Stimulated activated CD4-positive, alpha-beta T cell treated with anti-CD3 and anti-CD28 coated beads, Interleukin-12 subunit alpha, Interleukin-12 subunit beta, amount 100 ng/mL, for 4 hours (primary cell): ENCODE measurements at places on chromosomes 6 and 20.

- DNase-seq, result no peak
These were observed 65.3 kb downstream of the AFG1L start for GRCh38 chr6:108359901-108360882.

GRCh38 chr6:39608652-39609345 is 116.4 kb downstream of the KIF6 start:
- no peak for DNase-seq

DNA sequence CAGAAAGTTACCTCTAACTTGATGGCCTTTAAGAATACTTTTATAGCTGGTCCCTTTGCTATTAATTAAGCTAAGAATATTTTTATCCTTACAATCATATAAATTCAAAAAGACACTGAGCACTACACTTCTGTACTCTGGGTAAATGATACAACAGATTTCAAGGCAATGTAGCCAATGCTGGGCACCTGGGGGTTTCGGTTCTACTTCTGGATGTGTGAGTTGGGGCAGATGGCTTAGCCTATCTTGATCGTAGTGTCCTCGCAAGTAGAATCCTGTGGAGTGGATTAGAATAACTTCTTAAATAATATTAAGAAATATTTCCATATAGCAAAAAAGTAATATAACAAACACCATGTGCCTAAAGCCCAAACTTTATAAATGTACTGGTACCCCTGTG is 96.9 kb upstream of the NT5E start:
- DNase-seq, result no peak

DNA sequence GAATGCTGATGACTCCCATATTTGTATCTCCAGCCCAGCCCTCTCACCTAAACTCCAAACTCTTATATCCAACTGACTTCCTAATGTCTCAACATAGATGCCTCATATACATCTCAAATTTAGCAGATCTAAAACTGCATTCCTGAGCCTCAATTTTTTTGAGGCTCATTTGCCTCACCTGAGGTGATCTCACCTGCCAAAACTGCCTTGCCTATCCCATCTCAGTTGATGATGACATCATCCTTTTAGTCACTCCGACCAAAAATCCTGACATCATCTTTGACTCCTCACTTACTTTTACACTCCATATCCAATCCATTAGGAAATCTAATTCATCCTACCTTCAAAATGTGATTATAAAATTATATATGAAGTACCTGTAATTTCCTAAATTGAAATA is 25.6 kb upstream of the SLPI start:
- DNase-seq, result no peak

DNA sequence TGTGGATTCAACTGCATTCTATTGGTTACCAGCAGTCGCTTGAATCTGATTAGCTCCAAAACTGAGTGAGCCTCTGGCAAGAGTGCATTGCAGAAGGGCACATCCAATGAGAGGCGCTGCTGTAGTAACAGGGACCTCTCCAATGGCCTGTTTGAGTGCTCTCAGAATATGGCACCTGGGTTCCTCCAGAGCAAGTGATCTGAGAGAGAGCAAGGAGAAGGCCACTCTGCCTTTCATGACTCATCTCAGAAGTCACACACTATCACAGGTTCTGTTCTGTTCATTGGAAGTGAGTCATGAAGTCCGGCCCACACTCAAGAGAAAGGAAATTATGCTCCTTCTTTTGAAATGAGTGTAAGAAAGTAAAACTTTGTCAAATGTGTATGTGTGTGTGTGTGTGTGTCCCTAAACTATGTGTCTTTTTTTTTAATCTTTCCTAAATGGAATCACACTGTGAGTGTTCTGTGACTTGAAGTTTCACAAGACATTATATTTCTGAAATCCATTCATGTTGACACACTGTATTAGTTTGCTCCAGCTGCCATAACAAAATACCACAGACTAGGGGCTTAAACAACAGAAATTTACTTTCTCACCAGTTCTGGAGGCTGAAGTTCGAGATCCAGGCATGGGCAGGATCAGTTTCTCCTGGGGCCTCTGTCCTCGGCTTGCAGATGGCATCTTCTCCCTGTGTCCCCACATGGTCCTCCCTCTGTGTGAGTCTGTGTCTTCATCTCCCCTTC is 138.3 kb upstream of the CDYL start:
- DNase-seq, result no peak

DNA sequence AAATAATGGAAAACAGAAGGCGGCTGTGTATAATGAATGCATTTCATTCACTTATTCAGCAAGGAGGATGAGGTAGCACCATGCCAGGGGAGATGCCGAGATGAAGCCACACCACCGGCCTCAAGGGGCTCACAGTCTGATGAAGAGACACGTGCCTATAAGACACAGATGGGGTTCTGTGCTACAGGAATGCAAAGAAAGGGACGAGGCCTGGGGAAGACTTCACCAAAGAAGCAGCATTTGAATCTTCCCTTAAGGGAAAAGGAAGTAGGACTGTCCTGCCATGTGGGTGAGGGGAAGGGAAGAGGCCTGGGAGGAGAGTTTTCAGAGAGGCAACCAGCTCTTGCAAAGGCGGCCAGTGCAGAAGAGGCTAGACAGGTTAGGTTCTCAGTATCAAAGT is 98.9 kb downstream of the PSMG4 start:
- DNase-seq, result no peak

DNA sequence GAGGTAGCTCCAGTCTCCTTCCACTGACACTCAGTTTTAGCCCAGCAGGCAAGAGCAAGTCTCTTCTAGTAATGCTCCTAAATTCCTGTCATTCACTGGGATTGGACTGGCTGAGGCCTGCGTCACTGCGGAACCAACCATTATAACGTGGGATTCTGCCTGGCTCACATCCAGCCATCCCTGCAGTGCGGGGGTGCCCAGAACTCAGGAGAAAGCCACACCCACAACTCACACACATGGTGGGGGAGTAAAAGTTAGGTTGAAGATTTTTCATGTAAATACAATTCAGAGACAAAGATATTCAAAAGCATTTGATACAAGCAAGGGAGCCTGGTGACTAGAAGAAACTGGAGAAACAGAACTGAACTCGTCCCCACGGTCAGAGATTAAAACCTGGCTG is 504.0 kb upstream of the CDH4 start:
- DNase-seq, result no peak

GRCh38 chr20:59577809-59578435 is 26.4 kb upstream of the PHACTR3 start:
- DNase-seq, result no peak

DNA sequence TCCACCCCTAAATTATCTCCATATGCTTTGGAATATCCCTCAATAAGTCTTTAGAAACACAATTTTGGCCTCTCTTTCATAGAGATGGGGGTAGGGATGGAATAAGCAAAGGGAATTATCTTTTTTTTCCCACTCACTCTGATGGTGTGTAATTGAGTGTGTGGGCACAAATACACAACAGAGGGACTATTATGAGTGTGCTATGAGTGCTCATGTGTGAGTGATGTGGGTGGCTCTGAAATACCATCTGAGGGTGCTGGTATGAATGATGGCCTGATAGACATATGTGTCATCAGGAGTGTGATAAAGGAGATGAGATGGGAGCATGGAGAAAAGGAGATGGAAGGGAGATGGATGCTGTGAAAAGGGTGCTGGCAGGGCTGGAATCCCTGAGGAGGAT is 35.6 kb downstream of the GSS start:
- DNase-seq, result no peak

- no peak for DNase-seq
These were observed 175.7 kb upstream of the SNX9 start for GRCh38 chr6:157647261-157647915.

GRCh38 chr20:41160686-41161085 is 23.3 kb downstream of the PLCG1 start:
- DNase-seq, result no peak

DNA sequence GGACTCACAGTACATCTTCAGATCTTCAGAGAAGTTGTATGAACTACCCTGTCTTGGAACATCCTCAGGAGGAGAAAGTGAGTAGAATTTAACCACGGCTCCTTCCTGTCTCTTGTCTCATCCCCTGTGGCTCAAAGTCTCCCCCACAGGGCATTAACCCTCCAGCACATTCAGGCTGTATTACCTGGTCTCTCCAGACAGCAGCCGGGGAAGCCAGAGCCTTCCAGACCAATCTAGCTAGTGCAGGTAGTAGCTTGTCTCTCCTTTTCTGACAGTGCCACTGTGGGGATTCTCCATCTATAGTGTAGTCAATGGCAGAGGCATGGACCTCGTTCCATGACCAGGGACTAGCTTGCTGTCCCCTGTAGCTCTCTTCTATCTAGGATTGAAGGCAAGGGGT is 16.9 kb upstream of the ELMO2 start:
- DNase-seq, result no peak

DNA sequence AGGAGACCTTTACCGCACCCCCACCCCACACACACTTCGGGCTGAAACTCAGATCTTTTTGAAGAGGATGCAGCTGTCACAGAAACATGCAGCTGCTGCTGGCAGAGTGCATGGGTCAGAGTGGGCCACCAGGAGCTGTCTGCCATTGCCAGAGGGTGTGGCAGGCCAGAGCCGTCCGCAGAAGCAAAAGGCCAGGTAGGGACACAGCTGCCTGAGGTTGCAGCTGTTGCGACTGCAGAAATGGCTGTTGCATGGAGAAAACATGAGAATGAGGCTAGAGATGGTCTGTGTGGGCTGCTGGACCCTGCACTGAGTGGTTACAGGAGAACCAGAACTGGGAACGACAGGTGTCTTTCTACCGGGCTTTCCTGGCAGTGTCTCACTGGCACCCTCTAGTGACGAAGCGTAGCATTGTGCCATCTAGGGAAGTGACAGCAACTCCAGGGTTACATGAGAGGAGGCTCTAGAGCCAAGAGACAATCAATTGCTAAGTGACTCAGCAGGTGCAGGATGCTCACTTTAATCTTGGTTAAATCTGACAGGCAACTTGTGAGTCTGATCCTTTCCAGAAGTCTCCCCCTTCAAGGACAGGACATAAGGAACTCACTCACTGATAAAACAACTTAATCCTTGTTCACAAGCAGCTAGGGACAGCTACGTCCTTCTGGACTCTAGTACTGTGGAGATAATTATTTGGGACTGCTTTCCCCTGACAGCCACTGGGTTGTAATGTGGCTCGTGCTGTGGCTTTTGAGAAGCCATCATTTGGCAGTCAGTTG is 29.1 kb upstream of the SERPINB9 start:
- peak; percentile 78 for DNase-seq

- DNase-seq, result no peak
These were observed 206.8 kb downstream of the SIM1 start for GRCh38 chr6:100257793-100258395.

- peak; percentile 62 for DNase-seq
These were observed 67.1 kb upstream of the DUSP22 start for GRCh38 chr6:225121-225721.

DNA sequence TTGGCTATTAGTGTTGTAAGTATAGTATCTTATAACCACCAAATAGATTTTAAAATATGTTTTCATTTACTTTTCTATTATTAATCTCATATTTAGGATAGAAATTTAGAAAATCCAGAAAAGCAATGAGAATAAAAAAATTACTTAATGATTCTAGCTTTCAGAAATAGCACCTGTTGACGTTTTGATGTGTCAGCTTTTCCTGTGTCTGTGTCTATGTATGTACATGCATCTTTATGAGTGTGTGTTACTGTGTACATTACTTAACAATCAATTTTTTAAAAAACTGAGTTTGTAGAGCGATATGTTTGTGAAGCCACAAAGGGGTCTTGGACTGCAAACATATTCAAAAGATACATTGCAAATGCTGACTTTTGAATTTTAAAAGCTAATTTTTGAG is 526.9 kb downstream of the BCKDHB start:
- no peak for DNase-seq

- DNase-seq, result no peak
These were observed 139.8 kb downstream of the BACH2 start for GRCh38 chr6:90156861-90157260.

GRCh38 chr6:46993846-46994245 is 48.3 kb downstream of the ADGRF1 start:
- no peak for DNase-seq

DNA sequence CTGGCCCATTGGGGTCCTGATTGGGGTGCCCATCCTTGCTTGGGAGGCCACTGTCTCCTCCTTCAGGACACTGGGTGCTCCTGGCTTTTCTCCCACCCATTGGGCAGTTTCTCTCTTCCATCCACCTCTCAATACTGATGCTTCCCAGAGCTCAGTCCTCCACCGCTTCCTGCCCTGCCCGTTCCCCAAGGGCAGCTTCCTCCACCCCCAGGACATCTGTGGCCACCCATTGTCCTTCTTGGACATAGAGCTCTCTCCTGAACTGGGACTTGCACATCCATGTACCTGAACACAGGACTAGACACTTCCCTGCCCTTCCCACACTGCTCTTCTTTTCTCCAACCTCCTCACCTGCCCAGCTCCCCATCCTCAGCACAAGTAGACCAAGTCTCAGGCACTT is 69.4 kb upstream of the NNAT start:
- no peak for DNase-seq

- no peak for DNase-seq
These were observed 441.6 kb downstream of the HACE1 start for GRCh38 chr6:104418125-104418524.

DNA sequence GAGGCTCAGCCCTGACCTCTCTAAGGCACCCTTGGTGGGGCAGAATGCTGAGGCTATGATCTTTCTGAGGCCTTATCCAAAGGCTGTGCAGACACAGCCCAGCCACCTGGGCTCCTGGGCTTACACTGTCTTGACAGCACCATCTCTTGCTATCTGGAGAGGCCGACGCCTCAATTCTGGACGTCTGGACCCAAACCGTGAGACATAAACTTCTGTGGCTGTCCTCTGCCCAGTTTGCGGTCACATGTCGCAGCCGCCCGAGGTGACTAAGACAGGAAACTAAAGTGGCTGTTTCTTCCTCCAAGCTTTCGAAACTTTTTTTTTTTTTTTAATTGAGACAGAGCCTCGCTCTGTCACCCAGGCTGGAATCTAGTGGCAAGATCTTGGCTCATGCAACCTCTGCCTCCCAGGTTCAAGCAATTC is 49.3 kb downstream of the PRR18 start:
- DNase-seq, result no peak

GRCh38 chr20:9884061-9884460 is 45.2 kb upstream of the PAK5 start:
- DNase-seq, result no peak

GRCh38 chr6:43504756-43505593 is 5.2 kb downstream of the LRRC73 start:
- no peak for DNase-seq

DNA sequence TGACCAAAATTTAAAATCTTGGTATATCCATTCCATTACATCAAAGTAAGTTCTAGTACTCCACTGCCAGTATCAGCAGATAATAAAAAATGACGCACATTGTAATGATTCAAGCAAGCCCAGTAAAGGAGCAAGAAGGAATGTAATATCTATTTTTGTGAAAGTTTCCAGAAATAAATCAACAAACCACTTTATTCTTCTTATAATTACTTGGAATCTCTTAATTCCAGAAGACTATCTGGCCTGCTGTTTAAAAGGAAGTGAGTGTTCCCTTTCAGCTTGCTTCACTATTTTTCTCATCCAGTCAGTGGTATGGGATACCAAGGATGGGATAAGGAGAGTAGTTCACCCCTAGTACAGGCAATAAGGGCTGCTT is 42.2 kb upstream of the DSE start:
- DNase-seq, result no peak

DNA sequence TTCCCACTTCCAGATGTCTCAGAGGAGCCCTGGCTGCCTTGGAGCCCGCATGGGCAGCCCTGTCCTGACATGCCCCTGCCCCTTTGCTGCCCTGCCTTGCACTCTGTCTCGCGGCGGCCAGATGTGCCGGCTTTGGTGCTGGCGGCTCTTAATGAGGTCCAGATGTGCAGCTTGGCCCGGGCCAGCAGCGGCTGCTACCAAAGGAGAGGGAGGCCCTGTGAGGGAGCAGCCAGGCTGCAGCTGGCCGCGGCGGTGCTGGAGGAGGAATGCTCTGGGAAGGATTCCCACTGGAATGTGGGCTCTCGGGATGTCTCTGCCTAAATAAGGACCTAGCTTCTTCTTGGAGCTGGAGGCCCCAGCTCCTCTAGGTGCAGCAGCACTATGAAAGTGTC is 72.4 kb downstream of the FGD2 start:
- DNase-seq, result no peak
